ENCODE measurements at places on chromosomes 16 and 17. TPM values are rescaled to one million over a fixed set of nuclear protein-coding genes. Genes with fewer than 3 reads are reported as not detected.

The HASPIN gene
- 71.3 TPM for total RNA-seq

- no peak for DNase-seq
Observed at GRCh38 chr17:36910513-36910912, 26.8 kb upstream of the LHX1 start.

- DNase-seq: no peak
Observed at GRCh38 chr17:18965530-18966236, 13.7 kb downstream of the SLC5A10 start.

The SLC5A10 gene
- not detected for total RNA-seq

DNA sequence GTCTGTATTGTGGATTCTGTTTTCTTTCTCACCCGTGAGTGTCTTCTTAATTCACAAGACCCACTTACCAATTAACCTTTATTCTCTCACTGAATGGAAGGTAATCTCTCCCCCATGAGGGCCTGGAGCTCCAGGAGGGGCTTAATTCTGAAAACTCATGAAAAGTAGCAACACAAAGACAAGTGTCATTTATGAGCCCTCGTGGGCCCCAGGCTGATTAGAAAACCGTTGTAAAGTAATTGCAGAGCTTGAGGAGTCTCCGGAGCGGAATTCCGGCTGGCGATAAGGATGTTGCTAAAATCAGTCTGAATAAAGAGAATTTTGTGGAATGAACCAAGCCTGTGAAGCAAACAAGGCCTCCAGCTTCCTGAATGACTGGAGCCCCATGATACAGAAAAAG, 301.5 kb downstream of the HAPSTR1 start:
- no peak for DNase-seq

GRCh38 chr16:2282262-2282661, 14.3 kb upstream of the RNPS1 start:
- DNase-seq: no peak

The PRAC1 gene
- total RNA-seq: not detected
